ENCODE measurements at places on chromosomes 13 and 19.

DNA sequence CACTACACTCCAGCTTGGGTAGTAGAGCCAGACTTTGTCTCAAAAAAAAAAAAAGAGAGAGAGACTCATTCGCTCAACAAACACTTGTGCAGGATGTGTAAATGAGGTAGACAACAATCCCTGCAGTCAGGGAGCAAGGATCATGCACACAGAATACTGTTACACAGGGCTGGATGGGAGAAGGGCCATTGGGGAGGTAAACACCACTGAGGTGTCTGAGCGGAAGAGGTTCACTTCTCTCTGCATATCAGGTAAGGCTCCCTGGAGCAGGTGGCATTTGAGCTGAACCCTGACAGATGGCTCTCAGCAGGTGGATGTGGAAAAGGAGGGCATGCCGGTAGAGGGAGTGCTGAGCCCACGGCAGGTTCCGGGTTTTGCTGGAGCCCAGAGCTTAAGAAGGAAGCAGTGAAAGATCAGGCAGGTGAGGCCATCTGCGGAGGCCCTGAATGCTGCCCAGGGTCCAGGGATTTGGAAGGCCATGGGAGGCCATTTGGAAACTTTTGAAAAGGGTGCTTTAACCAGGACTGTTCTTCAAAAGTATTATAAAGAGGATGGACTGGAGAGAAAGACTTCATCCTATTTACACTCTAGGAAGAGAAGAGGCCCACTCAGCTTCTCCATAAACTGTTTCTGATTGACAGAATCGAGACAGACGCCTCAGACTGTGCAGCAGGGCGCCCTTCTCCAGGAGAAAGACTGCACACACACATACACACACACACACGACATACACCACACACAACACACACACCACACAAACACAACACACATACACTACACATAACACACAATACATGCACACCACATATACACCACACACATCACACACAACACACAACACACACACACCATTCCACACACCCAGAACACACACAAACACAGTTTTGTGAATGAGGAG lies 199.4 kb downstream of the USP12 start:
- DNase-seq = peak; percentile 37

DNA sequence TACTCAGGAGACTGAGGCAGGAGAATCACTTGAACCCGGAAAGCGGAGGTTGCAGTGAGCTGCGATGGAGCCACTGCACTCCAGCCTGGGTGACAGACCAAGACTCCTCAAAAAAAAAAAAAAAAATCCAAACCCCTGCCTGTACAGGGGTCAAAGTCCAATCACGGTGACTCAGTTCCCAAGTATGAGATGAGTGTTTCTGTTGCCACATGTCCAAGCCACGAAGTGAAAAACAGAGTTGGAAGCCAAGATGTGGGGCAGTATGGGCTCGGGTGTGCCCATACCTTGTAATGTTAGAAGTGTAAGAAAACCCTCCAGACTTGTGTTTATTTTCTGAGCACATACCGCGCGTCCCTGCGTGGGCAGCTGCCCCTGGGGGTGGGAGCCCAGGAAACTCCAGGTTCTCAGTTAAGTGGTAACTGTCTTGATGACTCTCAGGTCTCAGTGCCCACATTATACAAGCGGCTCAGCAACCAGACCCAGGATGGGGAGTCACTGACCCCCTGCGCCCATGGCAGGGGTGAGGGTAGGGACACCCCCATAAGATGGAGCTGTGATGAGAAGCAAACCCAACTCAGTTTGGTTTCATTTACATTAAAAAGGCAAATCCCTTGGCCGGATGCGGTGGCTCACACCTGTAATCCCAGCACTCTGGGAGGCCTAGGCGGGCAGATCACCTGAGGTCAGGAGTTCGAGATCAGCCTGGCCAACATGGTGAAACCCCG lies 1.2 kb upstream of the GPX4 start:
- DNase-seq = peak; percentile 99

DNA sequence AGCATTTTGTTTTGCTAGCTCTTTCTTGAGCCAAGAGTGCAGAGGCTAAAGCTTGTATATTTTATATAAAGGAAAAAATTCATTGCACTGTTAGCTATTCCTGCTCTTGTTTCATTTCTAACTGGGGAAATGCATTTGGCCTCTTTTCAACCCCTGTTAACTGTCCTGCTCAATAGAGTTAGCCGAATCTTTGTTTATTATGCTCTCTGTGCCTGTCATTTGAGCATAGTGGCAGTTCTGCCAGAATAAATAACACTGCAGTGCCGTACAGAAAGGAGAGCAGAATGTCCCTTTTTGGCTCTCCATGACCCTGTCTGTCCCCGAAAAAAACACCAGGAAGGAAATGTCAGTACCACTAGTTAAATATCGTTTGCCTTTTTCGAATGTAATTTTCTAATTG lies 350.8 kb downstream of the MYO16 start:
- DNase-seq = no peak

GRCh38 chr19:17482877-17483604 lies 12.7 kb downstream of the SLC27A1 start:
- DNase-seq = no peak

DNA sequence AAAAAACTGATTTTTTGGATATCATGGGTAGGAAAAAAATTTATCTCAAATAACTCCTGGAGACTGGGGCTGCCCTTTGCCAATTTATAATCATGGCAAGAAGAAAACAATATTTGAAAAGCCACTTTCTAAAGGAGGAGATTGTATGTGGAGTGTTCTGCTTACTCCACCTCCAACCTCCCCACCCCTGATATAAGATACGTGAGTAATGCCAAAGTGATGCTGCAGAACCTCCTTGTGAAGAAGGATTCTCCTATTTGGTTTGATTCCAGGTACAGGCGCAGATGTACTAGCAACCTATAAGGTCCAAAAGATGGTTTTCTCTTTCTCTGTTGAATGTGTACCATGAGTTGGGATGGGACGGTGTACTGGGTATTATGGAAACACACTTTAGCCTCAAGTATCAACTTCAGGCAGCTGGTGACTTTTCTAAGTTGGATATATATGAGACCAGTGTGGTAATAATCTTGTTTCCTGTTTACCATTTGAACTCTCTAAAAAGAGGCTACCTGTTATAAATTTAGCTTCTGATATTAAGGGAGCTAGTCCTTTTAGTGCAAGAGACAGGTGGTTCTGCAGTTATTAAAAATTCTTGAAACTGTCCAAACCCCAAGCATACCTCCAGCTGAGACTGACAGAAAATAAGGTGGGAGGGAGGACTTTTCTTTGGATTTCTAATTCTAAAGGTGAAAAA lies 724.0 kb upstream of the MIR17HG start:
- no peak for DNase-seq
